NCI-H2107 (cell line): ENCODE measurements at places on chromosomes 2 and 18.

DNA sequence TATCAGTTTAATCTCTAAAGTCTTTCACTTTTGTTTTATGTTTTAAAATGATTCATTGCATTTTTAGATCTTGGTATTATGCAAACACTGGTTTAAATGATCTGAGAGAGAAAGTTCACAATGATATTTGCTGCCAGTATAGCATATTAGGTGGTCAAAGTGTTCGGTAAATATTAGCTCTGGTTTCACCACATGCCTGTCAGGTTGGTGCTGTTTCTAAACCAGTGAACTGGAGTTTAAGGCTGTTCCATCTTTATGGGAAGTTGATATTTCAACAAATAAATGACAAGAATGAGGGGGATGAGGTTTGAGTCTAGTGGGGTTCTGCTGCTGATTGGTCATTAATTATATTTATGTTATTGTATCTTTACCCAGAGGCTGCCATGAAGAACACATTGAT, 436.4 kb downstream of the DCDC2C start:
- DNase-seq: no peak

DNA sequence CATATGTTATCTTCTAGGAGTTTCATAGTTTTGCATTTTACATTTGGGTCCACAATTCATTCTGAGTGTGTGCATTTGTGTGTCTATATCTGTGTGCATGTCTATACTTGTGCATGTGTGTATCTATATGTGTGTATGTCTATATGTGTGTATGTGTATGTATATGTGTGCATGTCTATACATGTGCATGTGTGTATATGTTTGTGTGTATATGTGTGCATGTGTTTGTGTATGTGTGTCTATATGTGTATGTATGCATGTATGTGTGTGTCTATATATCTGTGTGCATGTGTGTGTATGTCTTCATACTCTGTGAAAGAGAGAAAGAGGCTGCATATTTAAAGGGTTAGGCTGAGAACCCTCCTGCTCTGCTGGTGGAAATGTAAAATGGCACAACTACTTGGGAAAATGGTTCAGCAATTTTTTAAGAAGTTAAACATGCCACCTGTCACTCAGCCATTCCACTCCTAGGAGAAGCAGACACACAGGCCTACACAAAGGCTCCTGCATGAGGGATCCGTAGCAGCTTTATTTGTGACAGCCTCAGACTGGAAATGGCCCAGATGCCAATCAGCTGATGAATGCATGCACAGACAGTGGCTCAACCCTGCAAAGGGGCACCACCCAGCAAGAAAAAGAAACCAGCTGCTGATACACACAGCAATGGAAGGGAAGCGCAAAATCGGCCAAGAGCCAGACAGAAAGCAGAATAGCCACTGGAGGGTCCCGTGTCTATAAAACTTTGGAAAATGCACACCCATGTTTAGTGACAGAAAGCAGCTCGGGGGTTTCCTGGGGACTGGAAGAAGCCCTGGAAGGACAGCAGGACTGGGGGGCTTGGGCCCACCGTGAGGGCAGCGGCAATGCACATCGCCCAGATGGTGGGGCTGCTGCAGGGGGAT, 146.8 kb downstream of the SEPTIN10 start:
- DNase-seq: no peak

GRCh38 chr2:126344493-126344892, 311.5 kb upstream of the GYPC start:
- no peak for DNase-seq

DNA sequence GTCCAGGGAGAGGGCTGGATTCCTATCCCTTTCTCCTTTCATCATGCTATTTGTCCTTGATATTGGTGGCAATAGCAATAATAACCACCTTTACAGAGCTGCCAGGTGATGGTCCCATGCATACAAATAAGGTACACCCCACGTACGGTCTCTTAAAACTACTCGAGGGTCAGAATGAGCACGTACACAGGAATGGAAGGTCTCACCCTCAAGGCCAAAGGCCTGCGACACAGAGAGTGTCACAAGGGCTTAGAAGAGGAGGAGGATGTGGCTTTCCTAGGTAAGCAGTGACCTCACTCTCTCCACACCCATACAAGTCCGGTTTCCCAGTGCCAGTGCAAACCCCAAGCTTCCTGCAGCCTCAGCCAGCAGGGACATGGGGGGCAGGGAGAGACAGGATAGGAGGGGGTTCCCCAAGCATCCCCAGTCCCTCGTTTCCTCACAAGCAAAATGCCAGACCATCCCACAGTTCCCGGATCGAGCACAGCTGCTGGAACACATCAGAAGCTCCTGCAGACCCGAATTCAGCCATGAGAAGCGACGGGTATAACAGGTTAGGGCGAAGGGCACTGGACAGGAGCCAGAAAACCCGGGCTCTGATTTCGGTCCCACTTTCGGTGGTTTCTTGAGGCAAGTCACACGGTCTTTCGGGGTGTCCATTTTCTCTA, 49.2 kb downstream of the PLB1 start:
- no peak for DNase-seq

DNA sequence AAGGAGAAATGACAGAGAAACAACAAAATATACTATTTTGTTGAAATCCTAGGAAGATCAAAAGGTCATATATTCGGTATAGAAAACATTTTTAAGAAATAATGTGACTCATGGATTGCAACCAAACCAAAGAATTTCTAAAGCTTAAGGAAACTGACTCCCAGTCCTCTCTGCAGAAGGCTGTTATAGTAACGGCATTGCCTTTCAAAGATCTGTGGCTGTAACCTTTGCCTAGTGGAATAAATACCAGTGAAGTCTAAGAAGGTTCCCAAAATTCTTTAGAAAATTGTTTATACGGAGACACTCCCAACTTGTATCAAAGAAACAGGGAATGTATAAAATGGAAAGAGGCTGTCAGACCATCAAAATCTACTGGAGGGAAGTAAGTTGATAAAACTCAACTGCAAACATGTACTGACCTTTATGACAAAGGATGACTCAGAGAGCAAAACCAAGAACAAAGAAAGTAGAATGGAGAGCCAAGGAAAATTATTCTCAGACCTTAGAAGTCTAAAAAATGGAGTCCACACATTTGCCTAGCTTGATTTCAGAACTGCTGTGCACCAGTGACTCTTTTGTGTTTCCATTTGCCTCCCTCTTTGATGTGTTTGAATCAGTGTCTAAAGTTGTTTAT, 48.6 kb upstream of the FSIP2 start:
- no peak for DNase-seq

DNA sequence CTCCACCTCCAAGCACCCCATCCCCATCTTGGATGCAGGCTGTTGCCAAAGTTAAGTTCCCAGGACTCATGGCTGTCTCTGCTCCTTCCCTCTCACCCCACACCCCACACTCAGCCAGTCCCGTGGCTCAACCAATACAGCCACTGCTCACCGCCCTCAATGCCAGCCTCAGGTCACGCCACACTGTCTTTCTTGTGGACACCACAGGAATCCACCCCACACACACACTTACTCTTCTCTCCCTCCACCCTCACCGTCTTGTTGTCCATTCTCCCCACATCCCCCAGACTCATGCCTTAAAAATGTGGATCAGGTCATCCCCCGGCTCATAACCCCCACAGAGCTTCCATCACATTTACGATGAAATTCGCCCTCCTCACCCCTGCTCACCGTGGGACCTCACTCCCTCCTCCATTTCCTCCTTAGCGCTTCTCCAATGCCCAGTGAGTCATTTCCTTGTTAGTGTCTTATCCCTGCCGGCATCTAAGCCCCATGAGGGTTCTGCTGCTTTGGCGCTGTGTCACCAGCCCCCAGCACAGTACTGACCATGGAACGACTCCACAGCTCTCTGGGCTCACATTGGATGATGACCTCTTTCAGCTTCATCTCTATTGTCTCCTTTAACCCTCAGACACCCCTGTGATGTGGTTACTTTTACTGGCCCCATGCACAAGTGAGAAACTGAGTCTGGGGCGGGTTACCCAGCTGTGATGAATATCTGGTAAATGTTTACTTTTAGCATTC, 13.8 kb downstream of the MLPH start:
- DNase-seq: no peak

DNA sequence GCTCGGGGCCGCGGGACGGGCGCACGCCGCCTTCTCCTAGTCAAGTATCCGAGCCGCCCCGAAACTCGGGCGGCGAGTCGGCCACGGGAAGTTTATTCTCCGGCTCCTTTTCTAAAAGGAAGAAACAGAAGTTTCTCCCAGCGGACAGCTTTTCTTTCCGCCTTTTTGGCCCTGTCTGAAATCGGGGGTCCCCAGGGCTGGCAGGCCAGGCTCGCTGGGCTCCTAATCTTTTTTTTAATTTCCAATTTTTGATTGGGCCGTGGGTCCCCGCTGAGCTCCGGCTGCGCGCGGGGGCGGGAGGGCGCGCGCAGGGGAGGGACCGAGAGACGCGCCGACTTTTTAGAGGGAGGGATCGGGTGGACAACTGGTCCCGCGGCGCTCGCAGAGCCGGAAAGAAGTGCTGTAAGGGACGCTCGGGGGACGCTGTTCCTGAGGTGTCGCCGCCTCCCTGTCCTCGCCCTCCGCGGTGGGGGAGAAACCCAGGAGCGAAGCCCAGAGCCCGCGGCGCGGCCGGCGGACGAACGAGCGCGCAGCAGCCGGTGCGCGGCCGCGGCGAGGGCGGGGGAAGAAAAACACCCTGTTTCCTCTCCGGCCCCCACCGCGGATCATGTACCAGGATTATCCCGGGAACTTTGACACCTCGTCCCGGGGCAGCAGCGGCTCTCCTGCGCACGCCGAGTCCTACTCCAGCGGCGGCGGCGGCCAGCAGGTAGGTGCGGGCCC, 617 bp downstream of the FOSL2 start:
- DNase-seq: no peak

DNA sequence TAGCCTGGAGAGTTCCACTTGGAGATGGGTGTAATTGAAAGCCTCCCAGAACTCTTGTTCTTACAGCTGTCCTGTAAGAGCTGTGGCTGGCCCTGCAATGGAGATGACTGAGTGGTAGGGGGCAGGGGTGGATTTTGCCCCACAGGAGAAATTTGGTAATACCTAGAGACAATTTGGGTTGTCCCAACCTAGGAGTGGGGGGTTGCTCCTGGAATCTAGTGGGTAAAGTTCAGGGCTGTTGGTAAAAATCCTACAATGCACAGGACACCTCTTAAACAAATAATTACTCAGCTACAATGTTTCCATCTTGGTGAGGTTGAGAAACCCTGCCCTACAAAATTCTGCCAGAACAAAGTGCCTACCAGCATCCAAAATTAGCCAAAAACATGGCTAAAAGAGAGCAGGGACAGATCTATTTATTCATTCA, 181.1 kb upstream of the SH3BP4 start:
- no peak for DNase-seq

GRCh38 chr2:105042189-105042588, 4.3 kb downstream of the MRPS9 start:
- no peak for DNase-seq

DNA sequence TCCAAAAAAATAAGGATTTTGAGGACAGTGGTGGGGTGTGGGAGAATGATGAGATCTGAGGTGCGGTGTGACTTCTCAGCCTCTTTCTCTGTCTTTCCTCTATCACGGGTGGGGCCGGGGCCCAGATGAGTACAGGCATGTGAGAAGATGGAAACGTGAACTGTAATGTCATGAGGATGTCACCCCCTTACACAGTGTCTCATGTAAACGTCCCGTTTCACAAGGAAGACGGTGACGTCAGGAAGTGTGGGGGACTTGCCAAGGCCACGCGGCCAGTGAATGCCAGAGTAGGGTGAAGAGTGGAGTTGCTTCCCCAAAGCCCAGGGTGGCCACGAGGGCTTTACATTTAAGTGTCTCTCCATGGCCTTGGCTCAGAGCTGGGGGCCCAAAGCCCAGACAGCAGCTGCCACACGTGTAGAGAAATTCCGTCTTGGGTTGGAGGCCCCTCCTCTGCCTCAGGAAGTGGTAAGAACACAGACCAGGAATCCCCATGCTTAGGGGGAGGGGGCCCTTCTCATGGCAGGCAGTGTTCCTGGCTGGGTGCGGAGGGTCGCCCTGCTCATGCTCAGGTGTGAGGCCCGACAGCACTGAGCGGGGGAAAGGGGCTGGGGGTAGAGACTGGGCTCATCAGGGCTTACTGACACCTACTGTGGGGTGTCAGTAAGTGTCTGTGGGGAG, 80.9 kb upstream of the SMAD7 start:
- no peak for DNase-seq

GRCh38 chr2:130391058-130391871, 35.4 kb downstream of the PTPN18 start:
- DNase-seq: peak; percentile 55

DNA sequence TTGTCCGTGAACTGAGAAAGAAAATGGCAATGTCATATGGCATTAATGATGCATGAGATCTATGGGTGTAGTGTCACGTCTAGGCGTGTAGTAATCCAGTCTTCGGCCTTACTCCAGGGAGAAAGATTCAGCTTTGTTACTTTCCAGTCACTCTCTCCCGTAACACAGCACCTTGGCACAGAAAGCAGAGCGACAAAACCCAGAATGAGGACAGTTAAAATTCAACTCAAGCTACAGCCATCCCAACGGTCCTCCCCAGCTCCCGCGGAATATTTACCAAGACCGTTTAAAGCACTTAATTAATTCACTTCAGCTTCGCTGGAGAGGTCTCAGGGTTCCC, 797 bp upstream of the CRIM1 start:
- DNase-seq: no peak

DNA sequence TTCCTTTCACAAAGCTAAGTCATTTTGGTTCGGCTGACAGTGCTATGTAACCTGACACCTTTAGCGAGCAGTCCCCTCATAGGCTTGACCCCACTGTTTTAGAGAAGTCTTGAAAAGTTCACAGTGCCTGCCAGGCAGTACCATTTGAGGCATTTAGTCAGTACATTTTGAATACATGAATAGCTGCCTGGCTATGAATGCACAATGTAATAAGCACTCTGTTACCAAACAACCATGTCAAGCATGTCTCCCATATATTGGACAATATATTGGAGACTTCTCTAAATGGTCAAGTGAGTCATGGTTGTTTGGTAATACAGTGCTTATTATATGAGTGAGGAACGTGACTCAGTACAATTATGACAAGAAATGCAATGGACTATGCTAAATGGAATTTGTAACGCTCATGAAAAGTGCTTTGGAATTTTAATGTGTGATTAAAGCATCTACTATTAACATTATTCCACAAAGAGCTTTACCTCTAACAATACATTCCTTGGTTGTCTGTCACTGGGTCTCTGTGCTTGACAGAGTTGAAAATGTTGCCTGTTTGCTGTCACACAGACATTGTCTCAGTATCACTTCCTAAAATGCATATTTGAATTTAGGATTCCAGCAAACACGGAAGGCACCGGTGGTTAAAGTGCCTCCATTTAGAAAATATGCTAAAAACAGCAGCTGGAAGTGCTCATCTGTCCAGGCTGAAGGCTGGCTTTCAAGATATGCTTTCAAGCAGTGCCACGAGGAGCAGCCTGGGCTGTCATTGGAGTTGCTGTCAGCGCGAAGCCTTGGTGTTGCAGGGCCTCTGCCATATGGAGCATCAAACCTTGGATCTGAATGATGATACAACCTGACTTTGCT, 458.6 kb downstream of the FBXO15 start:
- no peak for DNase-seq

GRCh38 chr2:241859436-241860183, 916 bp upstream of the PDCD1 start:
- DNase-seq: no peak

GRCh38 chr18:71426441-71426840, 1117.7 kb downstream of the CBLN2 start:
- no peak for DNase-seq
